ENCODE measurements at places on chromosomes 16 and 17. TPM values are rescaled to one million over a fixed set of nuclear protein-coding genes. Genes with fewer than 3 reads are reported as not detected.

Gene HAP1
- 0.14 TPM for total RNA-seq

- DNase-seq, result no peak
These were observed 89.8 kb upstream of the GNAO1 start for GRCh38 chr16:56101480-56101879.

GRCh38 chr17:38663964-38664644 is 10.7 kb downstream of the EPOP start:
- DNase-seq, result no peak

Gene VMO1
- total RNA-seq, result 0.70 TPM

DNA sequence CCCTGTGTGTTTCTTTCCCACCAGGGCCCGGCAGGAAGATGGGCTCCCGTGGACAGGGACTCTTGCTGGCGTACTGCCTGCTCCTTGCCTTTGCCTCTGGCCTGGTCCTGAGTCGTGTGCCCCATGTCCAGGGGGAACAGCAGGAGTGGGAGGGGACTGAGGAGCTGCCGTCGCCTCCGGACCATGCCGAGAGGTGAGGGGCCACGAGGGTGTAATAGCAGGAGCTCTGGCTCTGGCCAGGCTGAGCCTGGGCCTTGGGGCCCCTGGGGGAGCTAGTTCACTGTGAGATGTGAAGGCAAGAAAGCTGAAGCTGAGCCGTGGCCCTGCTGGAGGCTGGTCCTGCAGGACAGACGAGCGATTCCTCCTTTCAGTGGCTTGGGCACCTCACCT is 20.0 kb downstream of the C1QTNF1 start:
- DNase-seq, result no peak

Gene HOXB1
- total RNA-seq, result not detected
